Skin of body (tissue), 3 donors: ENCODE measurements at places on chromosomes 1 and 21.

DNA sequence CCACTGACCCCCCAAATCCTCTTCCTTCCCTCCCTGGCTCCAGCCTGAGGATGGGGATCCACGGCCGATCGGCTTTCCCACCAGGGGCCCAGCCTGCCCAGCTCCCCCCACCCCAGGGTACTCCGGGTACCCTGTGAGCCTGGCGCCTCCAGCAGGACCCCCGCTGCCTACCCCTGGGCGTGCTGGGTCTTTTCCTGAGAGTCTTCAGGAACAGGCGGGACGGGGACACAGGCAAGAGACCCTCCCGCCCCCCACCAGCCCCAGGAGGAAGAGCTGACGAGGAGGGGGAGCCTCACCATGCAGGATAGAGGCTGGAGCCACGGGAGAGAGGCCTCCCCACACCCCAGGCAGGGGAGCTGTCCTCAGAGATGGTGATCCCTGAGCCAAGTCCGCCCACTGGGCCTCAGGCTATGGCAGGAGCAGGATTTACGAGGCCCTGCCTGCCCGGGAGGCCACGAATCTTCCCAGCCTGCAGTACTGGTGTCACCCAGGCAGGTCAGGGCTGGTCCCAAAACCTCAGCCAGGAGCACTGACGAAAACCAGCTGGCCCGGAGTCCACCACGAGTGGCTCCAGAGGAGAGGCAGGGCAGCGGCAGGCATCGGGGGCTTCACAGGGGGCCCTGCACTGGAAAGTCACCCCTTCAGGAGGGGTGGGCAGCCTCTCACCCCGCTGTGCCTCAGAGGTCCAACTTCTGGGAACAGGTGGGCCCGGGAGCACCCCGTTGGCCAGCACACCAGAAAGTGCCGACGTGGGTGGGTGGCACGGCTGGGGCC is 58.0 kb downstream of the MEGF6 start:
- DNase-seq, result no peak

- no peak for DNase-seq
Measured at GRCh38 chr1:33385251-33385650, 45.6 kb downstream of the PHC2 start.

DNA sequence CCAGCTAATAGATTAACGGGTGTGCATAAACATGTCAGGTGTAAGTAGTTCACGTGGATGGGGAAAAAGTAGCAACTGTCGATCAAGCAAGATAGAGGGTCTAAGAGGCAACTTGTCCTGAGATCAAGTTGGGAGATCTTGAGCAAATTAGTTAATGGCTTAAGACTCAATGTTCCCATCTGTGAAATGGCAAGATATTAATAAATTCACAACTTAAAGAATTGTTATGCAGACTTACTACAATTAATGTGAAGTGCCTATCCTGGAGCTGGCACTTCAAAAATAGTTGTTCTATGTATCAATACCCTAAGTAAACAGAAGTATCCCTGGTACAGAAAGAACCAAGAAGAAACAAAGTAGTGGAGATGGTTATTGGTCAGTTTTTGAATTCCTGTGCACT is 312.4 kb downstream of the ASTN1 start:
- DNase-seq, result no peak

- no peak for DNase-seq
Measured at GRCh38 chr21:36044056-36044455, 16.3 kb downstream of the SETD4 start.

GRCh38 chr1:205656236-205656635 is 24.1 kb downstream of the SLC45A3 start:
- DNase-seq, result no peak

GRCh38 chr21:46077674-46078101 is 20.2 kb upstream of the COL6A2 start:
- no peak for DNase-seq
